ENCODE measurements at places on chromosomes 4 and X.

GRCh38 chrX:118974908-118975671, 672 bp downstream of the LONRF3 start:
- DNase-seq, result no peak

DNA sequence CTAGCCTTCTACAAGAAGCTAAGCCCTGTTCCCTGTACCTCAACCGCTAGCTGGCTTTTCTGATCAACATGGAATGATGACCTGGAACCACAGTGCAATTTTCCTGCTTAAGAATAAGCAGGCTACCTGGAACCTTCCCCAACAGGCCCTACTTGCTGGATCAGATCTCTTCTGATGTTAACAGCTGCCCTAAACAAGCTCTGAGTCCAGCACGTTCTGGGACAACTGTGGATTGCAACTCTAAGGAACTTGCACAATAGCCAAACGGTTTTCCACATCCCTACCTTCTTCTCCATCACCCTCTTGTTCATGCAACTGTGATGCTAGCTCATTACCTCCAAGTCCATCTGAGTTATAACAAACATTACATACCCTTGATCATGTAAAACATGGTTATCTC, 19.8 kb downstream of the ATP8A1 start:
- DNase-seq, result no peak

- DNase-seq, result no peak
Measured at GRCh38 chr4:143381189-143382118, 44.8 kb downstream of the GAB1 start.

GRCh38 chrX:51395810-51396728, 63.4 kb downstream of the NUDT10 start:
- DNase-seq, result peak; percentile 39

GRCh38 chrX:134683351-134684005, 25.2 kb upstream of the PLAC1 start:
- no peak for DNase-seq

- DNase-seq, result no peak
Measured at GRCh38 chr4:76301068-76301774, 5.3 kb upstream of the STBD1 start.

- DNase-seq, result no peak
Measured at GRCh38 chrX:129959493-129959832, 23.0 kb upstream of the BCORL1 start.

DNA sequence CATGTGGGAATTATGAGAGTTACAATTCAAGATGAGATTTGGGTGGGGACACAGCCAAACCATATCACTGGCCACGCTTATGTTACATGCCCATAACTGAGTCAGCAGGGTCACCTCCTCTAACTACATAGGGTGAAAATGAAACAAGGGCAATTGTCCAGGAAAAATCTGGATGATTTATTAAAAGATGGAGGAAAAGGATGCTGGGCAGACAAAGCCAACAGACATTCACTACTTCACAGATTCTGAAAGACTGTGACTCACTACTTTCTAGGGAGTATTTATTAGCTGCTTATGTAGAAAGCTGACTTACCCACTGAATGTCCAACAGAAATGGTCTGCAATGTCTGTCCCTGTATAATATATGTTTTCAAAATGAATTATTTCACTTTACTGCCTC, 72.4 kb downstream of the APBB2 start:
- DNase-seq, result no peak

DNA sequence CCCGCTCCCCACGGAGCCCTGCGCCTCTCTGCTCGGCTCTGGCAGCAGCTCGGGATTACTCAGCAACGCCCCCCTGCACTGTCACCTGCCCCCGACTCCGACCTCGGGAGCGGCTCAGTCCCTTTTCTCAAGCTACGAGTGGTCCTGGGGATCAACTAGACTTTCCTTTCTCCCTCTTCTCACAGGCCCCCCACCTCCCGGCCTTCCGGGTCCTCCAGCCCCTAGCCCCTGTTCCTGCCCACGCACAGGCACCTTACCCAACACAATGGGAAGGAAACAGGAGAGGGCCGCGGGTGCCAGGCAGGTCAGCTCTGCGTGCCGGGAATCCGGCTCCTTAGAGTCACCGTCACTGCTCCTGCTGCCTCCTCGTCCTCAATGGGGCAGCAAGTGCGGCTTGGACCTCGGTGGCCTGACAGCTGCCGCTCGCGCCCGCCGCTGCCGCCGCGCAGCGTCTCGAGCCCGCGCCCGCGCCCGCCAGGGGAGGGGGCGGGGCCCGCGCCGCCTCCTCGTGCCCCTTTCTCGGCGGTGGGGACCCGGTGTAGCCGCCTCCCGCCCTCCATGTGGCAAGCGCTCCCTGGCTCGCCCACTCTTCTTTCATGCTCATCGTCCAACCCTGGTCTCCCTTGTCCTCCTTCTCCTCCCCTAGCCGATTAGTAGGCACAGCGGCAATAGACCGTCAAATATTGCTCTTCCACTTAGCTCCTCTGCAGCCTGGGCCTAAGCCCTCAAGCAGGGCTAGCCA, at the start of gene RAB9B:
Gene RAB9B (minus strand): TSS at position 455 of the 742 bp plus-strand sequence. CDS start 6,473 bp downstream, outside the sequence.
- peak; percentile 47 for DNase-seq

- no peak for DNase-seq
Measured at GRCh38 chr4:115233600-115233999, 120.2 kb upstream of the NDST4 start.

- DNase-seq, result peak; percentile 6
Measured at GRCh38 chrX:66638591-66639500, at the start of gene EDA2R. Gene EDA2R (minus strand): TSS chrX:66639078. CDS start chrX:66616020, 23,058 bp downstream.

DNA sequence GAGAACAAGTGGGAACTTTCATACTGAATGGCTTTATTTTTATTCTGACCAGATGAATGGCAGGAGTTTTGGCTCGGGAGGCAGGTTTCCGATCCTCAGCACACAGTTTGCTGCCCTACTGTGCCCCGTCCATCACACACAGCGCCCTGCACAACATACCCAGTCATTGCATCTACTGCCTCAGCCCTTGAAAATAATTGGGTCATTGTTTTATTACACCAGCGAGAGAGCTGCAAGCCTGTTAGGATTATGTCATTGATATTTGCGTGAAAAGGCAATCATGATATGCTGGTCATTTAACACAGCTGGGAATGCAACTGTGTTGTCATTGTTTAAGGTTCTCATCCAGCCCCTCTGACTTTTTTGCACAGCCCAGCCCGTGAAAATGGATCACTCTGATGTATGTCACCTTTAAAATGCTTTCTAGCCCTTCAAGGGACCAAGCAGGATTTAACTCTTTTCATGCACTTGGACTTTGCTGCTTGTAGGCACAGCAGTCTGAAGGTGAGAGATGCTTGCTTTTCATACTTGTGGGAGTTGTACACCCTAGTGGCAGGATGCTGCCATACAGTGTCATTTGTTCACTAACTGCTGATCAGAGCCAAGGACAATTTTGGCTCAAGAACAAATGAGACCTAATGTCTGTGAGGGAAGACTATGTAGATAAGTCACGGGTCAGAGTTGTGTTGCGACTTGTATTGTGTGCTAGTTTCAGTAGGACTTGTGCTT, 62.3 kb downstream of the RTL9 start:
- no peak for DNase-seq

DNA sequence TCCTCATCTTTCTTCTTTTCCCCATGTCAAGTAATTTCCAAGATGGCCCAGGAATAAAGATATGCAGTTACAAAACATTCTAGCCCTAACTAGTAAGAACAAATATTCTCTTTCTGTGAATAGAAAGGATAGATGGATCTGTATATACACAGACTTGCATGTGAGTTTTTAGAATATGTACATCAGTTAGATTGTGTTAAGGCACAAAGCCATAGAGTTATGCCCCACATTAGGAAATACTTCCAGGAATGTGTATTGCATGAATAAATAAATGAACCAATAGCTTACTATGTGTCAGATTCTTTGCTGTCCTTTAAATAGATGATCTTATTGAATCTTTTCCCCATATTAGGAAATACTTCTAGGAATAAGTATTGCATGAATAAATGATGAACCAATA, 46.0 kb upstream of the TMPRSS11E start:
- DNase-seq, result no peak

- DNase-seq, result no peak
Measured at GRCh38 chr4:173475751-173476150, 54.3 kb downstream of the HAND2 start.

DNA sequence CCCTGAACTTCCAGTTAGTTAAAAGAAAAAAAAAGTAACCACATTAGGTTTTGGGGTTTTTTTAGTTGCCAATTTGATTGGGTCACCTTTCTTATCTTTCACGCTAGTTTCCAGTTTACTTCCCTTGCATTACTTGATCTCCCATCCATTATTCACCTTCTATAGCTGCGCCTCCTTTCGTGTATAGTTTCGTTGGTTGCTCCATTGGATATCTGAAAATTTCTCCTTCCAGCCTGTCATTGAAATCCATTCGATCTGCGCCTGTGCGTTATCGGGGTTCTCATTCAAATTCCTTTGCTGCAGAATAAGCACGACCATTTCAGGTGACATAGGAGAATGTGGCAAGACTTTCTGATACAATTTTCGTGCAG, 764 bp downstream of the TRAPPC11 start:
- no peak for DNase-seq

- DNase-seq, result no peak
Measured at GRCh38 chr4:139819082-139819481, 153.5 kb downstream of the MGST2 start.

- DNase-seq, result no peak
Measured at GRCh38 chrX:23954396-23954795, 46.6 kb downstream of the CXorf58 start.

DNA sequence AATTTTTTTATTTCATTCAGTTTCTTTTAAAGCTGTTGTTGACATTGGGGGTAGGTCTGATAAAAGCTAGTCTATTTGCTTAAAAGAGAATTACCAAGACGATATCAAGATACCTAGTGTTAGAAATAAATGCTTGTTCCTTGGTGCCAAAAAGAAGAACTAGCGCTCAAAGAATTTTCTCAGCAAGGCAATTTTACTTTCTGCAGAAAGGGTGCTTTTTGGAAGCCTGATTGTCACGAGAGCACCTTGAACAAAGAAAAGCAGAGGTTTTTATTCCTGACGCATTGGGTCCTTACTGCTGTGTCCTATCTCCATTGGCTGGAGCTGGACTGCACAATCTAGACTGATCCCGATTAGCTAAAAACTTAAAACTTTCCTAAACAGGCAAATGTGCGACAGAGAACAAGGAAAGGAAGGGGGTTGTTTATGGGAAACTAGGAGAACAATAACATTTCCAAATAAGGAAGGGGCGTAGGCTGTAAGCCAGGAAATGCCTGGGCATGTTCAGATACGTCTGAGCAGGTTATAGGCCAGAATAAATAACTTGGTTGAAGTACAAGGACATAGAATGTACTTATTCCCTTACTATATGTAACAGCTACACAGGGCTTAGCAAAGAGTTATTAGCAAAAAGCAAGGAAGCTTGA, 50.3 kb upstream of the STPG2 start:
- no peak for DNase-seq

- DNase-seq, result no peak
Measured at GRCh38 chr4:138510053-138510452, 267.9 kb upstream of the SLC7A11 start.

Measured in stimulated activated CD4-positive, alpha-beta T cell treated with anti-CD3 and anti-CD28 coated beads, Interleukin-15, amount 100 ng/mL, for 48 hours (primary cell).